Left lung (tissue), 14 donors: ENCODE measurements at places on chromosomes 2 and 18. TPM values are rescaled to one million over a fixed set of nuclear protein-coding genes. Genes with fewer than 3 reads are reported as not detected.

DNA sequence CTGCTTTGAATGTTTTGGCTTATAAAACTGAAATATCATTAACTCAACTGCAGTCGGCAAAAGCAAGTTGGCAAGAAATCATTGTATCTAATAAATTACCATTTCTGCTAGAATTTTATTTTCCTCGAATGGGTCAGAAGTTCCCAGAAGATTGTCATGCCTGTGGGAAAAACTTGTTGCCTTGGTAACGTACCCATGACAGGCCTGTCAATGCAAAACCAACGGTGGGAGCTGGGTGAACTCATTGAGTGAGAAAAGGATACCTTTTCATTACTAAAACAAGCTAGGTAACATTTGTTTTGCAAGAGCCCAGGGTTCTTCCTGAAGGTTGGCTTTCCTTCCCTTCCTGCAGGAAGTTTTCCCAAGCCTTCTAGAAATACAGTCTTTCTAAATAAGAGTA is 9.5 kb downstream of the PLB1 start:
- no peak for DNase-seq

- no peak for DNase-seq
Observed at GRCh38 chr2:62577994-62578781, 72.2 kb upstream of the TMEM17 start.

Gene MERTK
- polyA plus RNA-seq = 20.6 TPM

DNA sequence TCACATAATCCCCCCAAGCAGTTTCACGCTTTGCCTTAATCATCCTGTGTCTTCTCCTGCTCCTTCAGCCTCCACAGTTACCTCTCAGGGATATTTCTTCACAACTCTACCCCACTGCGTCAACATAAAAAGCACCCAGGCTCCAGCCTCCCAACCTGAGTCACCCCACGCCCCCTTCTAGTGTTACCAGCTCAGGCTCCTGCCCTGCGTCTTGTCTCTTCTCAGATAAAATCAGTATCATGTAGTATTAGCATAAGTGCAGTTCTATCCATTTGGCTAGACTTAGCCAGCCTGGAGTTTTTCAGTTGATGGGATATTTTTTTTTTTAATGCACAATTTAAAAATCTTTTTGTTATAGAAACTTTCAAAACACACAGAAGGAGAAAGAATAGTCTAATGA is 9.6 kb upstream of the PELI1 start:
- DNase-seq = no peak

GRCh38 chr2:69917852-69918251 is 2.9 kb downstream of the MXD1 start:
- DNase-seq = no peak

Gene IL1B
- polyA plus RNA-seq = 2.7 TPM

DNA sequence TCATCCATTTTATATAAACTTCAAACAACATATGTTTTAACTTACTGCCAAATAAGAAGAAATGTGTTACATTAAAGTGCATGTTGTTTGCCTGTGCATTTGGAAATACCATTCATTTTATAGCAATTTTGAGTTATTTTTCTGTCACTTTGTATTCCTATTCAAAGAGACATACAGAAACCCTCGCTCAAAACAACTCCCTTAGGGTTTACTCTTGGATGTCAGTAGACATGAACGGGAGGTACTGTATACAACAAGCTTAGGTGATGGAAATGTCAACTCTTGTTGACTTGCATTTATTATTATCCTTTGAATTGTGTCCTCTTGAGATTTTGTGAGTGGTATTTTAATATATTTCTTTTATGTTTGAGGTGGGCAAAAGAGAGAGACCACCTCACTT is 132.3 kb downstream of the CAMKMT start:
- no peak for DNase-seq

GRCh38 chr2:187920511-187920910 is 366.3 kb upstream of the TFPI start:
- no peak for DNase-seq

GRCh38 chr18:24876266-24876665 is 415.8 kb downstream of the HRH4 start:
- DNase-seq = no peak

- DNase-seq = no peak
Observed at GRCh38 chr2:100113990-100114433, 28.4 kb downstream of the AFF3 start.

Gene ATG9A
- 52.6 TPM for polyA plus RNA-seq

- DNase-seq = no peak
Observed at GRCh38 chr2:151264157-151264825, 2.6 kb upstream of the RBM43 start.

Gene PSTPIP2
- polyA plus RNA-seq = 7.9 TPM

DNA sequence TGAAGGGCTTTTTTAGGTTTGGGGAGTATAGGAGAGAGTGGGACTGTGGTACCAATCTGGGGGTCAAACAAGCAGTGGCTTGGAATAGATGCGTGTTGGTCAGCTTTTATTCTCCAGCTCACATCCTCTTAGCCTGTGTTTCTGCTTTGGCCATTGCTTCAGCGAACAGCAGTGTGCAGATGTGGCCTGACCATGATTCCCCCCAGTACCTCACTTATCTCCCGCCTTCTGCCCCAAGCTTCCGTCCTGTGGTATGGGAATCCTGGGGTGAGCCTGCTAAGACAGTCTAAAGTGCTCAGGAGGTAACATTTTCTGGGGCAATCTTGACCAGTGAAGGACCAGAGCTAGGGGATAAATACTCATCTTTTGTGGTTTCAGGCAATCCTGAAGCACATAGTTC is 84.9 kb upstream of the TNP1 start:
- DNase-seq = no peak

- DNase-seq = peak; percentile 67
Observed at GRCh38 chr2:237128026-237128703, 42.5 kb downstream of the COPS8 start.

Gene TTN
- polyA plus RNA-seq = 1.9 TPM

DNA sequence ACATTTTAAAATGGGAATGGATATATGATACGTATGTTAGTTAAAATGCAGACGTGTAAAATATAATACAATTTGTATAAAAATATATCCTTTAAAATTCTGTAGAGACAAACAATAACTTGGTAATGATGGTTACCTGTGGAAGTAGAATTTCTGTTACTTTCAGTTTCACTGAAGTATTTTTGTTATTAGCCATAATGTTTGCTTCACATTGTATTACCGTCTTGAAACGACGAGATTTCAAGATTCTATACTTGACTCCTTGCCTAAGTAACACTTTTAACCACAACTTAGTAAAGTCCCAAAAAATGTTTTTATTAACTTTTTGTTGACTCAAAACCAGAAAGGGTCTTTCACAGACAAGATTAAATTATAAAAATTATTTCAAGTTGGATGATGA is 488.3 kb upstream of the VRK2 start:
- DNase-seq = no peak

Gene DYSF
- polyA plus RNA-seq = 20.5 TPM

GRCh38 chr2:72191441-72191840 is 43.8 kb upstream of the CYP26B1 start:
- DNase-seq = no peak

GRCh38 chr18:75010278-75010677 is 198.7 kb downstream of the PTGR3 start:
- no peak for DNase-seq

Gene SOX11
- polyA plus RNA-seq = 40.4 TPM

Gene DSG4
- polyA plus RNA-seq = not detected

- DNase-seq = no peak
Observed at GRCh38 chr2:209976698-209977385, 25.6 kb upstream of the RPE start.

DNA sequence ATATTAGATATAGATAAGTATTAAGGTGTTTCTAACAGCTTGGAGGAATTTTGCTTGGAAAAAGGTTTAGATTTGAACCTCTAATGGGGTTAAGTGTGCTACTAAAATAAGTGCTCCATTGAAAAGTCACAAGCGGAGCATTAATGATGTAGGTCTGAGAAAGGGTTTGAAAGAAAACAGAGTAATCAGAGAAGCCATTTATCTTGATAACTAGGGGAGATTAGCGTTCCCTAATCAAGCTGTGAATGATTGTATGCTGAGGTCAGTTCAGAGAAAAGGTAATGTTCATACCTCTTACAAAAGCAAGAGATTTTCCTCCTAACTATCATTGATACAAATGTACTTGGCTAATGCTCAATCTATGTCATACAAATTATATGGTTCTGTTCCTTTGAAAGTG is 1.5 kb downstream of the ARHGAP25 start:
- DNase-seq = no peak

Gene RPRD1A
- polyA plus RNA-seq = 58.9 TPM

- DNase-seq = no peak
Observed at GRCh38 chr18:10705786-10706185, 180.0 kb downstream of the NAPG start.

Gene HOXD9
- polyA plus RNA-seq = 1.7 TPM

GRCh38 chr2:150520887-150521664 is 33.6 kb upstream of the RND3 start:
- DNase-seq = no peak

DNA sequence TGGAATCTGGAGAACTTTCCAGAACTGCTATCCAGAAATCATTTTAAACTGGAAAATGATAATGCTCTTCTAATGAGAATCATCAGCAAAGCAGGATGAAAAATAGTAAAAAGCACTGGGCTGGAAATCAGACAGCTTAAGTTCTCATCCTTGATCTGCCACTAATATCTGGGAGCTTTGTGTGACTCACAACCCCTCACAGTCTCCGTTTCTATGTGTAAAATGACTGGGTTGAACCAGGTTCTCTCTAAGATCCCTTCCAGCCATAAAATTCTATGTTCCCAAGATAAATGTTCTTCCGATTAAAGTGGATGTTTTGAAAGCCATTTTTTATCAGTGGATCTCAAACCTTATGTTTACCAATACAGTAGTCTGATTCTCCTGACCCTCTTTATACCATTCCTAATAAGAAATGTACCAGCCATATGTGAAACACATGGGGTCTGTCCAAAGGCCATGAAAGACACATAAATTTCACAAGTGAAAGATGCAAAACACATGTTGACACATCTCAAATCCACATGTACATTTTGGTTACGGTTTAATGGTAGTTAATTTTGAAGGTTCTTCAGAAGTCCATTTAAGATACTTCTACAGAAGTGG is 188.8 kb downstream of the EN1 start:
- no peak for DNase-seq

Gene DYNC2LI1
- 92.0 TPM for polyA plus RNA-seq

Gene PTPRN
- 0.17 TPM for polyA plus RNA-seq

GRCh38 chr2:189109921-189110397 is 69.6 kb downstream of the COL5A2 start:
- DNase-seq = no peak

- no peak for DNase-seq
Observed at GRCh38 chr18:3867864-3868311, 417.9 kb downstream of the TGIF1 start.

Gene CCT4
- 166 TPM for polyA plus RNA-seq

DNA sequence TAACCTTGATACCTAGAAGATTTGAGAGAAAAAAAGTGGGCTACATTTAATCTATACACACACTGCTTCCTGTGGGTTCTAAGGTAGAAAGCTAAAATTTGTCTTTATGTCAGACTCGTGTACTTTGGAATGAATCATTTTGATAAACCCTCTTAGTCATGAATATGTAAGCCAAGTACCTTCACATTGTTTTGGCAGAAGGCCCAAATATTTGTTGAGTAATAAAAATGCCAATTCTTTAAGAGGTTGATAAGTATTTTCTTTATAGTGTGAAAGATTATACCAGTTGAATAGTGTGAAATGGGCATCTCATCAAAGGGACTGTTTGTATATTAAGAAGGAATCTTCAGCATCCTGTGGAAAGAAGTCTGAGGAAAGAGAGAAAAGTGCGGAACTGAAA is 1464.7 kb upstream of the ZEB2 start:
- no peak for DNase-seq

DNA sequence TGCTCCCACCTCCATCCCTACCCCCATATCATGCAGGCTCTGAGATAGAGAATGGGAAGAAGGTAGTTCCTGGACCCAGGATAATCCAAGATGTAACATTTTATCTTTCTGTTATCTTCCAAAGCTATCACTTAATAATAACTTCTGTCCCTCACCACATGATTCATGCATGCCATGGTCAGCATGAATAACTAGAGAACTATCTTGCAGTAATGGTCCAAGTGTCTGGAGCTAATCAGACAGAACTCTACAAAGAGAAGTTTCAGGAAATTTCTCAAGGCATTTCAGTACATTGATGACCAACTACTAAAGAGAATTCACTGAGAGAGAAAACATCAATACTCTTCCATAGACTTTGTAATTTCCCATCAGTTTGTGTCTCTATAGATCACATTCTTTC is 1469.7 kb upstream of the PIK3C3 start:
- no peak for DNase-seq

Gene SMAD7
- 66.4 TPM for polyA plus RNA-seq

DNA sequence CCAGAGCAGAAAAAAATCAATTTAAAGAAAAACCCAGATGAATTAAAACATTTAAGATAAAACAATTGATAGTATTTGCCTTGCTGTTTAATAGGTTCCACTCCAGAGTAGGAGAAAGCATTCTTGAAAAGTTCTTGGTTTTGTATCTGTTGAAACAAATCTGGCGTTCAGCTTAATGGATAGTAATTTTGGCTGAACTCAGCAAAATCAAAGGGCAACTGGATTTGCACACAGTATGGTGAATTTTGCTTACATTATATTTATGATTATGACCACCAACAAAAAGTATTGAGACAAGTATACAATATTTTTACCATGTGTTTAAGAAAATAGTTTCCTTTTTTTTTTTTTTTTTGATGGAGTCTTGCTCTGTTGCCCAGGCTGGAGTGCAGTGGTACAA is 34.0 kb downstream of the SLC4A10 start:
- no peak for DNase-seq

GRCh38 chr2:158823486-158824237 is 28.5 kb downstream of the DAPL1 start:
- DNase-seq = no peak

Gene NFATC1
- 8.3 TPM for polyA plus RNA-seq

GRCh38 chr18:13035249-13035914 is 44.2 kb downstream of the CEP192 start:
- no peak for DNase-seq

GRCh38 chr2:24354957-24355356 is 5.4 kb downstream of the ITSN2 start:
- DNase-seq = no peak

- DNase-seq = peak; percentile 34
Observed at GRCh38 chr2:188693111-188693510, 281.1 kb upstream of the COL3A1 start.

DNA sequence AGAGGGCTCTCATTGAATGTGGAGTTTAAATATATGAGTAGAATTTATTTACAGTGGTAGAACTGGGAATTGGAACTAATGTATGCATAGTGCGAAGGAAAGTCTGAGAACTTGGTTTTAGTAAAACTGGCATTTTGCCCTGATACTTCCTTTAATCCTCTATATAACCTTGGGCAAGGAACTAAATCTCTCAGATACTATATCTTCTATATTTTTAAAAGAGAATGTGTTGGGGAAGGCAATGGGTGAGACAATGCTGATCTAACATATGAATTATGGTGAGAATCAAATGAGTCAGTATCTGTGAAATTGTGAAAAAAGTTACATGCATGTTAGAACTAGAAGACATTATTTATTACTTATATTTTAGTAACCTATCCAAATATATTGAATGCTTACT is 2109.4 kb upstream of the PIK3C3 start:
- peak; percentile 36 for DNase-seq

- no peak for DNase-seq
Observed at GRCh38 chr18:10322435-10322834, 132.0 kb upstream of the APCDD1 start.
